ENCODE measurements at places on chromosomes 7 and 10. TPM values are rescaled to one million over a fixed set of nuclear protein-coding genes. Genes with fewer than 3 reads are reported as not detected.

RNF148 gene
- total RNA-seq = 1.6 TPM

ACSM6 gene
- total RNA-seq = not detected

DNA sequence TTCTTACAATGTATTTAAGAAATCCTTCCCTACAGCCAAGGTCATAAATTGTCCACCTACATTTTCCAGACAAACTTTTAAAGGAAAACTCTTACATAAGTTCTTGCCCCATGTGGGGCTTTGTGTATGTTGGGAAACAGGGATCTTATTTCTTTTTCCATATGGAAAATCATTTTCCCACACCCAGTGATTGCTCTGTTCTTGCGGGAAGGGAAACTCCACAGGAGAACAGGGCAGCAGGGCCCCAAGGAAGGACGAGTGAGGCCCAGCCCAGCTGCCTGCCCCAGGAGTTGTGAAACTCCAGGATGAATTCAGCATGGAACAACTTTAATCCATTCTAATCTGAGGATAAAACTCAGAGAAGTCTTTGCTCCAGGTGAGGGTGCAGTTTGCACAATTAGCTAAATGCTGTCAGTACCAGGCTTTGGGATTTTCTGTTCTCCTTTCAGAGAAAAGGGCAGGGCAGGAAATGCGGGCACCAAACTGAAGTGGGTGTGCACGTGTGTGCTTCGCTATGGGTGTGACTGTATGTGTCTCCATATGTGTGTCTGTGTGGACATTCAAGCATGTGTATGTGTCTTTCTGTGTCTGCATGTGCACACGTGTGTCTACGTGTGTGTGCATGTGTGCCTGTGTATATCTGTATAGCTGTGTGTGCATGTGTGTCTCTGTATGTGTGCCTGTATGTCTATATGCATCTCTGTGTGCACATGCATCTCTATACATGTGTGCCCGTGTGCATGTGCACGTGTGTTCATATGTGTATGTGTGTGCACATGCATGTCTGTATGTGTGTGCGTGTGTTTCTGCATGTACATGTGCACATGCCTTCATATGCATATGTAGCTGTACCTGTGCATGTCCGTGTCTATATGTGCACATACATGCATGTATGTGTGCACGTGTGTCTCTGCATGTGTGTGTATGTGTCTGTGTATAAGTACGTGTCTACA, 102.0 kb upstream of the FAM20C start:
- DNase-seq = no peak

FGF8 gene
- not detected for total RNA-seq

DNA sequence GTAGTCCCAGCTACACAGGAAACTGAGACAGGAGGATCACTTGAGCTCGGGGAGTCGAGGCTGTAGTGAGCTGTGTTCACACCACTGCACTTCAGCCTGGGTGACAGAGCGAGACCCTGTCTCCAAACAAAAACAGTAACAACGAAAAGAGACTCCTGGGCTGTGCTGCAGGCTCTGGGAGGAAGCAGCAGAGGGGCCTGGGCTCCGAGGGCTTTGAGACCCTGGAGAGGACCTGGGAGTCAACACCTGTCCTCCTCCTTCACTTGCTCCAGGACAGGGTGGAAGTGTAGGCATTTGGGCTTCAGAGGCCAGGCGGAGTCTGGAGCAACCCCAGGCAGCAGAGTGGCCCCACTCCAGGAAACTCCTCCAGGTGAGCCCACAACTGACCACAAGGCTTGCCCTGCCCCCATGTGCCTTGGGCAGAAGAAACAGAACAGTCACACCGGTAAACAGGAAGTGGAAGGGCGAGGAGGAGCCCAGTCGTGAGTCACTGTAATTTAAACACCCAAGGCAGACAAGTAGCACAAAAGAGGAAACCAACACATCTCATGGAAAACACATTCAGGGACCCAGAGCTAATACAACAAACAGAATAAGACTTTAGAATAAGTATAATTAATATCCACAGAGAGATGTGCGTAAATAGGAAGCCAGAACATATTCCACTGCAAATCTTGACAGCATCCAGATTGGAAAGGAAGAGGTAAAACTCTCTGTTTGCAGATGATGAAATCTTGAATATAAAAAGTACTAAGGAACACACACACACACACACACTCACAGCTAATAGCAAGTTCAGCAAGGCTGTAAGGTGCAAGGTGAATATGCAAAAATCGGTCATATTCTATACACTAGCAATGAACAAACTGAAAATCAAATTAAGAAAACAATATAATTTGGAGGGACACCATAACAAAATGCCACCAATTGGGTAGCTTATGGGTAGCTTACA, 20.5 kb upstream of the RASGEF1A start:
- no peak for DNase-seq

DNA sequence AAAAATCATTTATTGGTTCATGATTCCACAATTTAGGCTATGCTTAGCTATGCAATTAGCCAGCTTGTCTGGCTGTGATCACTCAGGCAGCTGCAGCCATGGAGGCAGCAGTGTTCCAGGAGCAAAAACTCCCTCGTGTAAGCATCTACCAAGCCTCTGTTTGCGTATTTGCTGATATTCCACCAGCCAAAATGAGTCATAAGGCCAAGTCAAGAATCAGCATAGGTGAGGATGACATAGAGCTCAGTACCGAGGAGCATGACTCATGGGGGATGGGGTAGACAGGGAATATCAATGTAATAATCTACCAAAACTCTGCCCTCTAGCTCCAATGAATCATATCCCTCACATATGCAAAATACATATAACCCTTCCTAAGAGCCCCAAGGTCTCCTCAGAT, 63.3 kb downstream of the IMMP2L start:
- DNase-seq = peak; percentile 28

DNA sequence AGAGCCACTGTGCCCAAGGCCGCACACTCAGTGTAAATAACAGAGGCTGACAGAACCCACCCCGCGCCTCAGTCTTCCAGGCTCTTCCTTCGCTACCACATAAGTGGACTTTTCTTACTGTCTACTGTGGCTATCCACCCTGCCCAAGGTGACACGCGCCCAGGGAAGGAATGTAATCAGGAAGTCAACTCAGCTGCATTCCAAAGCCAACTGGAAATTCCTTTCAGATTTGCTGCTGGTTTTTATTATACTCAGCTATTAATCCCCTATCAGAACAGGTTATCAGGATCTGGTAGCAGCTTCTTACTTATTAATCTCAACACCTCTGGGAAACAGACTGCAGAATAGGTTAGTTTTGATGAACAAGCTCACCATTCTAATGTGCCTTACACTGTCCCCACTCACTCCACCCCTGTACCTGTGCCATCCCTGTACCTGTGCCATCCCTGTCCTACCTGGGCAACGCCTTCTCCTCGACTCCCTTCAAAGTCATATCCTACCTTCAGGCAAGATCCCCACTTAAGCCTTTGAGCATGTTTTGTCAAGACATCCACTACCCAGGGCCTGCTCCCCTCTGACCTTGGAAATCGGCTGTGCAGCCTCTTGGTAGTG, 90.7 kb downstream of the NHLRC2 start:
- no peak for DNase-seq

- DNase-seq = peak; percentile 17
Observed at GRCh38 chr10:113003052-113003451, 53.0 kb downstream of the TCF7L2 start.

GRCh38 chr7:54550471-54550870, 8.3 kb downstream of the VSTM2A start:
- DNase-seq = no peak

HNRNPH3 gene
- 46.0 TPM for total RNA-seq

C7orf57 gene
- not detected for total RNA-seq

GRCh38 chr7:101094791-101095375, 9.6 kb downstream of the TRIM56 start:
- peak; percentile 58 for DNase-seq

- no peak for DNase-seq
Observed at GRCh38 chr10:111076191-111076681, 593 bp upstream of the ADRA2A start.

DNA sequence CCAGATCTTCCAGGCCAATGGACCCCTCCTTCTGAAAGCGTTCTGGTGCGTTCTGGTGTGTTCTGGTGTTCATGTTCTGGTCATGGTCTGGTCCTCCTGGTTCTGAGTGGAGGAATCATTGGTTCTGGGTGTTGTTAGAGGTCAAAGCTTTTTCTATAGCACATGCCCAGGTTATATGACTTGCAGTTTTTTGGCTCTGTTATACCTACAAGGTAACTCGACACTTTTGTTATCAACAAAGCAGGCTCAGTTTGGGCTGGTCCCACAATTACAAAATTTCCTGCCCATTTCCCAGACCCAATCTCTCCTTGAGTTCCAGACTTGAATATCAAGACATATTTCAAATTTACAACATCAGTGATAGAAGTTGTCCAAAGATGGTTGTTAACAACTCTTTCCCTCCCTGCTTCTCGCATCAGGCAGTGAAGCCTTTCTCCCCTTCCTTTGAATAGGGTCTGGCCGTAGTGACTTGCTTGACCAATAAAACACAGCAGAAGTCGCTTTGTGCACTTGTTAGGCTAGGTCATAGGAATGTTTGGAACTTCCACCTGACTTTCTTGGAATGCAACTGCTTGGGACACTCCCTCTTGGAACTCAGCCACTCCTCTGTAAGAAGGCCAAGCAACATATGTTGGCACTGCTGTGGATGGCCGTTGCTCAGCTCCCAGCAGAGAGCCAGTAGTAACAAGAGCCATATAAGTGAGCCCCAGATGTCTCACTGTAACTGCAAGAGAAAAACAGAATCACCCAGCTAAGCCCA, 83.1 kb upstream of the STEAP1B start:
- DNase-seq = no peak

DNA sequence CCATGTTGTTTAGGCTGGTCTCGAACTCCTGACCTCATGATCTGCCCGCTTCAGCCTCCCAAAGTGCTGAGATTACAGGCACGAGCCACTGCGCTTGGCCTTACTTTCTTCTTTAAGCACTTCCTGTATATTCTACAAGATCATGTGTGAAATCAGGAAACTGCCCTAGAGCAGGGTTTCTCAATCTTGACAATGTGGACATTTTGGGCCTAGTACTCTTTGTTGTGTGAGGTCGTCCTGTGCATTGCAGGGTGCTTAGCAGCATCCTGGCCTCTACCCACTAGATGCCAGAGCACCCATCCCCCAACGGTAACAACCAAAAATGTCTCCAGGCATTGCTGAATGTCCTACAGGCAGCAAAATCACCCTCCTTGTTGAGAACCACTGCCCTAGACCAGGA, 24.7 kb downstream of the RRP12 start:
- no peak for DNase-seq

GRCh38 chr10:60735244-60735643, 43.0 kb upstream of the CDK1 start:
- no peak for DNase-seq

GRCh38 chr10:96973809-96974747, 142.0 kb downstream of the LCOR start:
- DNase-seq = peak; percentile 31

- DNase-seq = no peak
Observed at GRCh38 chr7:49297958-49298357, 373.6 kb downstream of the CDC14C start.

NXPH1 gene
- not detected for total RNA-seq

DNA sequence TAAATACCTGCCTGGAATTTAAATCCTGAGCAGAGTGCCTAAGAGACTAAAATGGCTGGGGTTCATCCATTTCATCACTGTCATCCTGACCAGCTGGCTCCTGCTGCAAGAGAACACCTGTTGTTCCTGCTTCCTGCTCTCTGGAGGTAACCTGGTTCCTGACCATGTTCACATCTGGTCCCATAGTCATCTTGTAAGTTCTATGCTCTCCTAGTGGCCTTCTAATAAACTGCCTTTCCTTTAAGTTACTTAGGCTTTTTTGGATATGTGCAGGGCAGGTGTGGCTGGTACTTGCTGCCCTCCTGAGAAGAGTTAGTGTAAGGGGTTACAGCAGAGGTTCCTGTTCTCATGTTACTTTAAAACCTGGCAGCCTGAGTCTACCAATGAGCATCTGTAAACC, 80.0 kb downstream of the NRCAM start:
- no peak for DNase-seq

- DNase-seq = no peak
Observed at GRCh38 chr10:82916941-82917340, 1041.9 kb downstream of the NRG3 start.

ZNF503 gene
- 5.8 TPM for total RNA-seq

DNA sequence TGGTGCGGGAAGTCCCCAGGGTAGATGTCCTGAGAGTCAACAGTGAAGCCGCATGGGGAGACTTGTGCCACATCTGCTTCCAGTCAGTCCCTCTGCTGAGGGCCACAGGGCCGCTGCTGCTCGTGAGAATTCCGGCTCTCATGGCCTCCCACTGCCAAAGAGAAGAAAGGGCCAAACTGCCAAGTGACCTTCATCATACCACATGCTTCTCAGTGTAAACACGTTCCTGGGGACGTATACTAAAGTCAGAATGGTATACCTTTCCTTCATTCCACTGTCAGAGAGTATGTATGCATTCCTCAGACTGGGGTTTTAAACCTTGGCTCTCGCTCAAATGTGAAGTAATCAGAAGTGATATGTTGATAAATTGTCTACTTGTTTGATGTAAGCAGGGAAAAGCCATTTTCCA, 52.8 kb upstream of the SEC61G start:
- DNase-seq = no peak

DNA sequence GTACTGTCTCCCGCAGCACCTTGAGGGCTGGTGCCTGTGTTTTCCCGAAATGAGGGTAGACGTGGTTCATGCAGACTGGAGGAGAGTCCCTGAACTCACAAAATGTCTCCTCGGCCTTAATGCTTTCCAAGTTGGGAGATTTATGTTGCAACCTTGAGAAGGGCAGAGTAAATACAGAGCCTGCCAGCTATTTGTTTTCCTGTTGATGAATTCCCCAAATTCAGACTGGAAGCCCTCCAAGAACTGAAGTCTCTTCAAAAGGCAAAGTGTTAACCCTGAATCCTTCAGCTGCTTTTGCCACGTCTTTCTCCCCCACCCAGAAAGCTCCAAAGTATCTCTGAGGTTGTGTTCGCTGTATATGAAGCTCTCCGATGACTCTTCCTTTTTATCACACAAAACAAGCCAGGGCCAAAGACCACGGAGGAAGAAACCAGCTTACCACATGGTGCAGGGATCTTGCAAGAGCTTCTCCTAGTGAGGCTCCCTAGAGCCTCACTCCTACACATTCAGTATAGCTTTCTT, 254.7 kb upstream of the NFE2L3 start:
- DNase-seq = no peak

GRCh38 chr7:157964016-157964415, 623.6 kb downstream of the PTPRN2 start:
- no peak for DNase-seq

GRCh38 chr7:34043461-34044305, 138.3 kb downstream of the BMPER start:
- no peak for DNase-seq

- DNase-seq = peak; percentile 16
Observed at GRCh38 chr10:78211561-78212051, 177.9 kb downstream of the RPS24 start.

GRCh38 chr10:80473692-80474596, 19.8 kb downstream of the TSPAN14 start:
- no peak for DNase-seq

KCND2 gene
- total RNA-seq = not detected

DNA sequence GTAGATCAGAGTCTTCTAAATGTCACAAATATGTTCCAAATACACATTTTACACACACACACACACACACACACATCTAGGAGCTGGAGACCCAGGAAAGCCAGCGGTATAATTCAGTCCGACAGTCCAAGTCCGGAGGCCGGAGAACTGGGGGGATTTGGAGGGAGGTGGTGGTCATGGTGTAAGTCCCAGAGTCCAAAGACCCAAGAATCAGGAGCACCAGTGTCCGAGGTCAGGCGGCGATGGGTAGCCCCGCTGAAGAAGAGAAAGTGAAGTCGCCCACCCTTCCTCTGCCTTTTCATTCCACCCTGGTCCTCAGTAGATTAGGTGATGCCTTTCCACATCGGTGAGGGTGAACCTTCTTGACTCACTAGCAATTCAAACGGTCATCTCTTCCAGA, 154.8 kb downstream of the CAMK1D start:
- DNase-seq = no peak

GRCh38 chr10:130737621-130738020, 573.9 kb downstream of the TCERG1L start:
- no peak for DNase-seq

All from HepG2 (cell line).